ENCODE measurements at places on chromosomes 16 and 17. TPM values are rescaled to one million over a fixed set of nuclear protein-coding genes. Genes with fewer than 3 reads are reported as not detected.

The KRT36 gene
- not detected for total RNA-seq

The CNTNAP4 gene
- not detected for total RNA-seq

The GP1BA gene
- not detected for total RNA-seq

The CCL7 gene
- not detected for total RNA-seq

The TEKT5 gene
- total RNA-seq: not detected

The KRT222 gene
- not detected for total RNA-seq

The COX11 gene
- total RNA-seq: 77.6 TPM

The DNAI2 gene
- total RNA-seq: not detected

The TAC4 gene
- 17.1 TPM for total RNA-seq

The ACLY gene
- 246 TPM for total RNA-seq

The CTRB1 gene
- not detected for total RNA-seq

The CXCL16 gene
- 55.3 TPM for total RNA-seq

The MPV17L gene
- 3.7 TPM for total RNA-seq

The CDRT15L2 gene
- not detected for total RNA-seq

The LRRC75A gene
- 4.5 TPM for total RNA-seq

The OR1A1 gene
- total RNA-seq: not detected

The SEZ6L2 gene
- 26.3 TPM for total RNA-seq

The FOXO3B gene
- 7.0 TPM for total RNA-seq

The DPEP2 gene
- total RNA-seq: not detected

The SHISA6 gene
- total RNA-seq: 23.4 TPM

The FXR2 gene
- 20.5 TPM for total RNA-seq

The NOD2 gene
- 0.51 TPM for total RNA-seq

The ACSM3 gene
- total RNA-seq: 6.9 TPM

The SLC16A13 gene
- total RNA-seq: 7.1 TPM

The P3H4 gene
- total RNA-seq: 39.2 TPM

The MT3 gene
- not detected for total RNA-seq

The SLFN14 gene
- not detected for total RNA-seq

The KRT9 gene
- total RNA-seq: not detected
